Activated T-cell treated with anti-CD3 and anti-CD28 coated beads, Interleukin-2, amount 50 U/mL, for 1 hour (primary cell): ENCODE measurements at places on chromosomes 16 and 17.

GRCh38 chr17:78618264-78619066 lies 41.3 kb upstream of the DNAH17 start:
- DNase-seq: no peak

DNA sequence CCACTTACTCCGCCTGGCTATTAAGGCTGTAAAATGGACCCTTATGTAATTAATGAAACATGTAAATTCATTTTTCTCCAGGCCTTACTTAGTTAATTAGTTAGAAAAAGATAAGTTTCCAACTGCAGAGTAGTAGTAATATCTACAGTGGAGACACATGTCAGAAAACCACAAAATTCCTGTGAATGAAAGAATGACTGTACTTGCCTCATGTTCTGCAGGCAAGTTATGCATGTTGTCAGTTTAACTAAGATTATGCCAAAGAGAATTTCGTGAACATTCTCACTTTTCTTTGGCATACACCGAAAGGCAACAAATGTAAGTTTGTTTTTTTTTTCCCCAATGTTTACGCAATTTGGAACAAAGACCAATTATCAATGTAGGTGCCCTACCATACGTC lies 16.8 kb upstream of the CCL1 start:
- no peak for DNase-seq

DNA sequence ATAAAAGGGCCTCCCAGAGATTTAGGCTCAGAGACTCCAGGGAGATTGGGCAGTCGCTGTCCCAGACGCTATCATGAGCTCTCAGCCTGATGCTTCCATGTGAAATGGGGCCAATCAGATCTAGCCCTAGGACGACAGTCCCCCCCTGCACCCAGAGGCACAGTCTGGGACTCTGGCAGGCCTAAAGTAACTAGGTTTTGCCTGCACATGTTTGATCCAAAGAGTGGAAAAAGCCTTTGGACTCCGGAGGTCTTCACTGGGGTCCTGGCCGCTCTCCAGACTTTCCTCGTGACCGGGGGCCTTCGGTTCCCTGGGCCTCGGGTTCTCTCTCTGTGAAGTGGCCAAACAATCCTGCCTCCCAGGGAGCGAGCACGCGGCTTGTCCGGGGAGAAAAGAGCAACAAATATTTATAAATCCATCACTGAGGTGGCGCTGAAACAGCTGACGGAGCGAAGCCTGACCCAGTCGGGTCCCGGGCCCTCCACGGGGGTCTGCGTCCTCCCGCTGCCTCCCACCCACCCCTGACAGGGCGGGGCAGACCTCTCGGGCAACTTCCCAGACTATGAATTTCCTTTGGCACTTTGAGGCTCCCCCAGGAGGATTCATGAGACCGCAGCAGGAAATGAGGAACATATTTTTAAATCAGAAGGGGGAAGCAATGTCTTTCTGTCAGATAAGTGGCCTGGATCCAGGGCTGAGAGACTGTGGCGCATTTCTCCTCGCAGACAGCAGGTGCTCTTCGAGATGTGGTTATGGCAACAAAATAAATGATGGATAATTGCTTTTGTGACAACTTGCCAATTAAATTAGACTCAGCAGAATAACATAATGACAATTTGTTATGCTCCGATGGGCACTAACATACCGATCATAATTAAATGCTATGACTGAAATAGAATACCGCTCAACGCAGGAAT lies 38.9 kb downstream of the MRPS23 start:
- no peak for DNase-seq

DNA sequence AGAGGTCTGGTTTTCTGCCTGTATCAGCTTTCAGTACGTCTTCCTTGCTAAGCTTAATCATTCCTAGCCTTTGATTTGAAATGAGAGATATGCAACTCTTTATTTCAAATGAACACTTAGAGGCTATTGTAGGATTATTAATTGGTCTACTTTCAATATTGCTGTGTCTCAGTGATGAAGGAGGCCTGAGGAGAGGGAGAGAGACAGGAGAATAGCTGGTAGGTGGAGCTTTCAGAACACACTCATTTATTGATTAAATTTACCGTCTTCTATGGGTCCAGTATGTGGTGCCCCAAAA lies 187.0 kb downstream of the BCAS3 start:
- no peak for DNase-seq

GRCh38 chr16:85557083-85557970 lies 55.8 kb upstream of the GSE1 start:
- DNase-seq: no peak

GRCh38 chr17:69477903-69478266 lies 63.4 kb downstream of the MAP2K6 start:
- no peak for DNase-seq

GRCh38 chr17:41520821-41521521 lies 2.3 kb upstream of the KRT15 start:
- no peak for DNase-seq

GRCh38 chr16:87295259-87295658 lies 21.9 kb downstream of the C16orf95 start:
- no peak for DNase-seq

GRCh38 chr16:49280105-49280741 lies 1.4 kb downstream of the CBLN1 start:
- DNase-seq: no peak

GRCh38 chr17:78107976-78108725 lies 20.4 kb downstream of the TMC6 start:
- no peak for DNase-seq

- no peak for DNase-seq
These were observed 16.0 kb upstream of the TANC2 start for GRCh38 chr17:62950067-62950466.

- no peak for DNase-seq
These were observed 27.1 kb downstream of the PPM1D start for GRCh38 chr17:60627124-60627523.

GRCh38 chr17:42179335-42179734 lies 1.6 kb downstream of the KCNH4 start:
- no peak for DNase-seq
